ENCODE measurements at places on chromosomes 3 and 15. TPM values are rescaled to one million over a fixed set of nuclear protein-coding genes. Genes with fewer than 3 reads are reported as not detected.

GRCh38 chr3:39088889-39089288 lies 18.5 kb downstream of the GORASP1 start:
- no peak for DNase-seq

DNA sequence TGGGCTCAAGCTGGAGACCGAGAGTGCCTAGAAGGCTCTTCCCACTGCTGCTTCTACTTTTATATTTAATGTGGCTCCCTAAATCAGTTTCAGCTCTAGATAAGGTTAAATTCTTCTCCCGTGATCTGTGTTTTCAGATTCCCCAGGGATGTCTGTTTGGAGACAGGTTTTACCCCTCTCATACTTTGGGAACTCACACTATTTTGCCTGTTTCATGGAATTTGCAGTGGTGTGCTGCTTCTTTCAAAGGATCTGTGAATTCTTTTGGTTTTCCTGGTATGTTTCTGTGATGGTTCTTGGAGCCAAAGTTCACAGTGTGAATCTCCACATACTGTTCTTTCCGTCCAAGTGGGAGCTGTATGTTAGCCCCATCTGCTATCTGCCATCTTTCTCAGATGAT lies 238.3 kb upstream of the SLITRK3 start:
- DNase-seq, result no peak

GRCh38 chr3:145869958-145870357 lies 291.0 kb downstream of the PLOD2 start:
- DNase-seq, result no peak

DNA sequence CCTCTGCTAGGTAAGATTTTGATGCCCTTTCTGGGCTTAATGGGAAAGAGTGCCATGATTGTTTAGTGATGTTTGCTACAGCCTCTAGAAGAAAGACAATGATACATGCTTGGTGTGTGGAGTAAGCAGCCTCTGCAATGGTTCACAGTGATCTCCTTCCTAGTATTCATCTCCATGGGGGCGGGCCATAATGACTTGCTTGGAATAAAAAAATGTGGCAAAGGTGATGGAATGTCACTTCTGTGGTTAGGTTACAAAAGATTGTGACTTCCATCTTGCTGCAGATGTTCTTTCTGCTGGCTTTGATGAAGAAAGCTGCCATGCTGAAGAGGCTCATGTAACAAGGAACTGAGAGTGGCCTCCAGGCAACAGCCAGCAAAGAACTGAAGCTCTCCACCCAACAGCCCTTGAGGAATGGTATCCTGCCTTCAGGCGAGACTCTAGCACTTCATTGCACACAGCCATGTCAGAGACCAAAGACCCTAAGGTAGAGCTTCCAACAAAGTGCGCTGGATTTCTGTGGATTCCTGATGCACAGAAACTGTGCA lies 139.1 kb upstream of the LRIG1 start:
- no peak for DNase-seq

Gene ZIC1
- 12.6 TPM for polyA plus RNA-seq

Gene SERPINI2
- polyA plus RNA-seq, result 0.36 TPM

- DNase-seq, result no peak
Observed at GRCh38 chr15:46918462-46919140, 798.7 kb upstream of the SEMA6D start.

DNA sequence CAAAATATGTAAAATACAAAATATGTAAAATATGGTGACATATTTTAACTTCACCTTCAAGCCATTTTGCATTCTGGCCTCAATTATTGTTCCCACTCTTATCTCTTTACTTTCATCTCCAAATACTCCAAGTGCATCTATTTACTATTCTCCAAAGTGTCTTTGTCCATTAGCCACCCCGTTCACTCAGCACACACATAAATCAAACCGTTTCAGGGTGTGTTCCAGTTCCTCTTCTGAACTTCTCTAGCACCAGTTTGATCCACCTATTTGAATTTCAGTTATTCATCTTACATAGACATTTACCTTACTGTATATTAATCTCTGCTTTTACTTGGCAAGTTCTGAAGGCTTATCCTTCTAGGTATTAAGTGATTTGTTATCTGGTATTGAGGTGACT lies 45.1 kb downstream of the SGO1 start:
- DNase-seq, result no peak

GRCh38 chr15:39283531-39283930 lies 297.3 kb upstream of the THBS1 start:
- no peak for DNase-seq

GRCh38 chr15:79003301-79003700 lies 58.5 kb upstream of the CTSH start:
- no peak for DNase-seq

Gene GOLGA6L4
- 7.4 TPM for polyA plus RNA-seq

- no peak for DNase-seq
Observed at GRCh38 chr15:95288626-95289025, 1041.9 kb upstream of the NR2F2 start.

DNA sequence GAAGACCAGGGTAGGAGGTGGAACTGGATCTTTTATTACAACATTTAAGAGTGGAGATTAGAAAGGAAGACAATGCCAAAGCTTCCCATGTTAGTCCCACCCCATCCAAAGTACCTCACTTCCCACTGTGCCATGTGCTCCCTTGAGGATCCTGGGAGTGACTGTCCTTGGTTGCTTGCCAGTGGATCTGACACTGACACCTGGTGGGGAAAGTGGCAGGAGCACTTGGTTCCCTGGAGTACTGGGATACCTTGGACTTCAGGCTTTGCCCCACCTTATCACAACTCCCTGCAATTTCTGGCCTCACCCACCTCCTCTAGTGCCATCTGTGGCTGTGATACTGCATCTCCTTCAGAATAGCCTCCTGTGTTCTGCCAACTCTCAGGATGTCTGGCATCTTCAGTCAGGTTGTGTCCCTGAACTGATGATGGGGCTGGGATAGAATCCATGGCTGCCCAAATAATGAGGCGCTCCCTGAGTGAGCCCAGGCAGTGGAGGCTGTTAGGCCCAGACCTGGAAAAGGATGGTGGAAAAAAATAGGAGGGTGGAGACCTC lies 1.3 kb downstream of the ELL3 start:
- DNase-seq, result no peak

- DNase-seq, result peak; percentile 85
Observed at GRCh38 chr15:90001062-90001682, at the start of gene ZNF710. Gene ZNF710, plus strand, starts transcription at chr15:90001324. Its CDS starts 65,814 bp downstream, at chr15:90067138.

DNA sequence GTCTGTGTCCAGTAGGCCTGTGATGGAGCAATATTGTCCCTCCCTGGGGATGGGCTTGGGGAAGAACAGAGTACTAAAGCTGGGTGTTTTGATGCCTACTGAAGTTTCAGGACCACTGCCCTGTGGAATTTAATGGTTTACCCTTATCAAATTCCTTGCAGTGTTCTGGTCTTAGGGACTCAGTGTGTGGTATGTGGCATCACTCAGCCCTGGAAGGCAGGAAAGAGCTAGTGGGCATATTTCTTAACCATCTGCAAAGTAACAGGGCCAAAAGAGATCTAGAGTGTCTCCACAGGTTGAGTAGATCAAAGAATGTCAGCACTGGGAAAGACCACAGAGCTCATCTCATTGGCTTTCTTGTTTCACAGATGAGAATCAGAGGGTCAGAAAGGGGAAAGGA lies 11.8 kb upstream of the SCN10A start:
- no peak for DNase-seq

GRCh38 chr3:46498916-46499519 lies 1.2 kb downstream of the RTP3 start:
- no peak for DNase-seq

Gene ARHGAP11A
- polyA plus RNA-seq, result 12.4 TPM

GRCh38 chr15:45795440-45796069 lies 160.7 kb downstream of the SQOR start:
- DNase-seq, result peak; percentile 54

- no peak for DNase-seq
Observed at GRCh38 chr15:51846463-51847230, 17.2 kb downstream of the TMOD3 start.

Gene DAZL
- not detected for polyA plus RNA-seq

DNA sequence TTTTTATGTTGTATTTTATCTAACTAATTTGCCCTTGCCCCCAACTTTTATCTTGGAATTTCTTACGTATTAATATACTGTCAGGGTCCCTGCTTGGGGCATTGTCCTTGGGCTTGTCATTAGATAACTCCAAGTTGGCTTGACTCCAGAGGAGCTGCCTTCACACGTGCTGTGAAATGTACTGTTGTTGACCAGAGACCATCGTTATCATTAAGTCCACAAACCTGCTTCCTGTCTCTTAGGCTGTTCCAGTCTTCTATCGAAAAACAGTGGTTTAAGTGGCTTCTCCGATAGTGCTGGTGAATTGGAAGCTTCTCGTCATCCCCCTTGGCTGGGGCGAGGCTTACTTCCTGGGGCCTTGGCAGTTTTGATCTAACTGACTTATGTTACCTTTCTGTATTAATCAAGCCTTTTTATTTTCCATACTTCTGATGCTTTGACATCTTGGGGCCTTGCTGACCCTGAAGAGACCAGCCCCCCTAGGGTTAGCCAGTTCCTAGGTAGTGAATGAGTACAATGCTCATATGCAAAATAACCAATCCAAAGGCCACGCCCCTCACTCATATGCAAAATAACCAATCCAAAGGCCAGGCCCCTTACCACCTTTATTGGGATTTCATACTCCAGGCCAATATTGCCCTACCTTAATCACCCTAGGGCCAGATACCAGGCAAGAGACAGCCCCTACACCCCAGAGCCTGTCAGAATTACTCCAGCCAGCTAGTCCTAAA lies 164.5 kb downstream of the IGF1R start:
- DNase-seq, result no peak

GRCh38 chr15:30978328-30978727 lies 13.1 kb downstream of the MTMR10 start:
- no peak for DNase-seq

GRCh38 chr15:22979238-22980188 lies 655 bp downstream of the CYFIP1 start:
- peak; percentile 48 for DNase-seq

Gene LRIG1
- 130 TPM for polyA plus RNA-seq

- no peak for DNase-seq
Observed at GRCh38 chr15:65130941-65131340, 2.7 kb downstream of the PDCD7 start.

Gene GHSR
- polyA plus RNA-seq, result not detected

Gene IGSF11
- 0.86 TPM for polyA plus RNA-seq

Gene GOLGA8J
- polyA plus RNA-seq, result 0.52 TPM

DNA sequence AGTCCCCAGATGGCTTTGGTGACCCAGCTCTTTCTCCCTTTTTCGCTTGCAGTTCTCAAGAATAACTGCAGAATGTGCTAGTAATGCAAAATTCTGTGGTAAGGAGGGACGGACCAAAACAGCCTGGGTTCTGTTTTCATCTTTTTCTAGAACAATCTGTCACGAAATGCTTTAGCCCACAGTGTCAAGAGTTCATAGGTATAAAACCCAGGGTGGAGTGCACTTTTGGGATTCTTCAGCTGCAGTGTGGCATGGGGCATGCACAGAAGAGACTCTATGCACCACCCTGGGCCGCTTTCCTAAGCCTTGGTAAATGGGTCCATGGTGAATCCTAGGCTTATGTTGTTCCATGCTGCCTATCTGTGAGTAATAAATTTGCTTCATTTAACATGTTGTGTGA lies 1072.7 kb upstream of the GBE1 start:
- no peak for DNase-seq

Gene CP
- 2.1 TPM for polyA plus RNA-seq

DNA sequence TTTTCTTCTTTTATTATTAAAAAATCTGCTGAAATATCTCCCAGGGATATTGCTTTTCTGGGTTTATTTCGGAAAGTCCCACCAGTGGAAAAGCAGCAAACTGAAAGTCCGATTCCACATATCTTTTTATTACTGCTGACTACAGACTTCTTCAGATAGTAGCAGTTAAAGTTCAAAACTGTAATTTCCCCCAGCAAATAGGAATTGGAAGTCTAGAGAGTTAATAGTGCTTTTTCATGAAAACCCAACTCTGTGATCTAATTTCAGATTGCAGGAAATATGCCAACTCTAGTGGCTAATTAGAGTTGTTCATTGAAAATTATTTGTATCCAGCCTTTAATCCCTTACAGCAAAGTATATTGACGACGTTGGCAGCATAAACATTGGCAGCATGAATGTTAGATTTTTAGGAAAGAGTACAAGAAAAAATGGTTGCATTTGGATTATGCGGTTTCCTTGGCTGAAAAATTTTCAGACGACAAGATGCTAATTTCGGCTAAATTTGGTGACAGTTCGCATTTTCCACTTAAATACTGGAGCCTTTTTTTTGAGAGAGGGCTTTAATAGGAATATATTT lies 472.9 kb upstream of the CBLB start:
- no peak for DNase-seq

Gene FBXO40
- polyA plus RNA-seq, result 2.6 TPM

- no peak for DNase-seq
Observed at GRCh38 chr3:120244834-120245225, 40.2 kb downstream of the GPR156 start.

GRCh38 chr3:171077261-171077660 lies 50.7 kb upstream of the SLC2A2 start:
- no peak for DNase-seq

DNA sequence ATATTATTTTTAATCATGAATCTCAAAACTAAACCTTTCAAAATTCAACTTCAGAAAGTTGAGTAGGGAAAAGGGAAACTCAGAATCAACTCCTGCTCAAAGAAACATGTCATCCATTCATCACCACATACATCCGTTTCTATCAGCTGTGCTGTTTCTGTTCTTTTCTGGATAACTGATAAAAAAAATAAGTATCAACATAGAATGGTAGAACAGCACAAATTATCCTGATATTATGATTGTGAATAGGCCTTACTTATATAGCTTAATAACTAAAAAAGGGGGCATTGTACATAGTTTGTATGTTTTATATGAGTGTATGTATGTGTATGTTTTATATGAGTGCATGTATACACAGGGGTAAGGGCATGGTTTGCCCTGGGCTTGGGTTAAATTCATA lies 3.1 kb downstream of the TM4SF1 start:
- no peak for DNase-seq

Gene HGD
- polyA plus RNA-seq, result 0.37 TPM

Gene CRYGS
- polyA plus RNA-seq, result 3.5 TPM

- DNase-seq, result no peak
Observed at GRCh38 chr3:151384741-151385174, at the start of gene P2RY12. Gene P2RY12, minus strand, starts transcription at chr3:151384753. Its CDS starts 45,908 bp downstream, at chr3:151338845.

DNA sequence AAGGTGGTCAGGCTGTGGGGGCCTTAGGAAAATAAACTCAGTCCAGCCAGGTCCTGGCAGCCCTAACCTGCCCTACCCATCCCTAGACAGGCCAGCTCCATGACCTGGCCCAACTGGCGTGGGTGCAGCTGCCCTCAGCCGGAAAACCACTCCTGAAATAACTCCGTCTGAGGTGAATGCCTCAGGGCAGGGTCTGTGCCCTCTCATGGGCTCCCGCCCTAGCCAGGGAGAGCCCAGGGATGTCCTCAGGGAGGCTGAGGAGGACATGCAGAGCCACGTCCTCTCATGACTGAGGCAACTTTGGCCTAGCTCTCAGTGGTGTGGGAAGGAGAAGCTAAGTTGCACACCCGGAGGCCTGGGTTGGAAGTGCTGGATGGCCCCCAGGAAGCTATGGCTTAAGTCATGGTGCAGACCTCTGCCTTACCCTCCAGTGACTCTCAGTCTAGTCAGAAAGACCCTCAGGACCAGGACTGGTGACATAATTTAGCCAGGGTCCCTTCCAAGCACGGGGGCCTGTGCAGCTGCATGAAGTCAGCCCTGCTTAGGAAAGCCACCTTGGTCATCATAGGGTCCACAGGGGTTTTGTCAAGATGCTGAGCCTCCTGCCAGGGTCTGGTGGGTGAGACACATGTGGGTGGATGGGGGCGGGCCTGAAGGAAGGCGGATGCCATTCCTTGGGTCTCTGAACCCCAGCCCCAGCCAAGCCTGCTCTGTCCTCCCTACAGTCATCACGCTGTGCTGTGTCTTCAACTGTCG lies 7.4 kb downstream of the TMIE start:
- no peak for DNase-seq

GRCh38 chr3:73143401-73143800 lies 81.9 kb downstream of the EBLN2 start:
- DNase-seq, result no peak

GRCh38 chr3:31891876-31892455 lies 89.1 kb downstream of the OSBPL10 start:
- DNase-seq, result no peak

Gene BBS4
- polyA plus RNA-seq, result 22.3 TPM

Data from hindlimb muscle (tissue), 1 donor.